ENCODE measurements at places on chromosomes 6 and 20.

DNA sequence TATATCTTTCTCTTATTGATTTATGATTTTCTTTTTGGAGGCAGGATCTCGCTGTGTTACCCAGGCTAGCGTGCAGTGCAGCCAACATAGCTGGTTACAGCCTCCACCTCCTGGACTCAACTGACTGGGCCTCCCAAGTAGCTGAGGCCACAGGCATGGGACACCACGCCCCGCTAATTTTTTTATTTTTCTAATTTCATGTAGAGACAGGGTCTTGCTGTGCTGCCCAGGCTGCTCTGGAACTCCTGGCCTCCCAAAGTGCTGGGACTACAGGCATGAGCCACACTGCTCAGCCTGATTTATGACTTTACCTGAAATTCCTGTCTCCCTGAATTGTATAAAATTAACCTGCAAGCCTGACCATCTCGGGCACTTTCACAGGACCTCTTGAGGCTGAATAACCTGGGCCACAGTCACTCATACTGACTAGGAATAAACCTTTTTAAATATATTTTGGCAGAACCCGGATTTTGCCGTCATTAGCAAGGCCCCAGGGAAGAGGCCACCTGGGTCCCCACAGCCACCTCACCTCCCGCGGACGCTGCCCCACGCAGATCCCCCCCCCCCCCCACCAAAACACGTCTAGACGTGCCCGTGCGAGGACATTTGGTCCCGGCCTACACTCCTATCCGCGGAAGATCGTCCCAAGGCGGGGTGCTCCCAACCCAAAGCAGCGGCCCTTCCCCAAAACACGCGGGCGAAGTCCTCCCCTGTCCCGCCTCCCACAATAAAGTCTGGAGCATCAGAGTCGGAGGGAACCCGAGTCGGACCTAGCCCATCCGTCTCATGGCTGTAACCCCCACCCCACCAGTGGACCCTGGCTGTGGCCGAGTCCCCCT lies 902 bp downstream of the ZNF337 start:
- no peak for DNase-seq

DNA sequence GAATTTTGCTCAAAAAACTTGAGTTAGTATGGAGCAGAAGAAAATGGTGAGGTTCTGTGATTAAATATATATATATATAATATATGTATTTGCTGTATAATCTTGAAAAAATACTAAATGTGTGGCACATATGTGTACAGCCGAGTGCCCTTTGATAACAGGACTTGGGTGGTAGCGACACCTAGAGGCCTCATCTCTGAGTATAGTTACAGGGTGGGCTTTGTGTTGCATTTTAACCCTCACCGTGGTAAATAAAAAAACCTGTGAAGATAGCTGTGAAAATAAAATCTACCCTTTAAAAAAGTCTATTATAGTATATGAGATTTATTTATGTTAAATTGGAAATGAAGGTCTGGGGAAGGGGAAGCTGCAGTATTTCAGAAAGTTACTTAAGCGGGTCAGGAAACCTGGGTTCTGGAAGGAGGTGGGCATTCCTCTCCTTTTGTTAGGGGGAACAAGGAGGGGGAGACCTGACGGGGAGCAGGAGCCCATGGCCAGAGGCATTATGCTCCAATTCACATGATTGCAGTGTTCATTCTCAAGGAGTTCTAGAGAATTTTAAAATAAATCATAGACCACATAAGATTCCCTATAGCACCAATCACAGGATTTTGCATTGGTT lies 82.7 kb downstream of the SH3BGRL2 start:
- DNase-seq, result peak; percentile 53

- DNase-seq, result no peak
Measured at GRCh38 chr6:137248702-137249101, 29.5 kb upstream of the IFNGR1 start.

GRCh38 chr6:169345146-169345545 lies 91.5 kb upstream of the THBS2 start:
- no peak for DNase-seq

DNA sequence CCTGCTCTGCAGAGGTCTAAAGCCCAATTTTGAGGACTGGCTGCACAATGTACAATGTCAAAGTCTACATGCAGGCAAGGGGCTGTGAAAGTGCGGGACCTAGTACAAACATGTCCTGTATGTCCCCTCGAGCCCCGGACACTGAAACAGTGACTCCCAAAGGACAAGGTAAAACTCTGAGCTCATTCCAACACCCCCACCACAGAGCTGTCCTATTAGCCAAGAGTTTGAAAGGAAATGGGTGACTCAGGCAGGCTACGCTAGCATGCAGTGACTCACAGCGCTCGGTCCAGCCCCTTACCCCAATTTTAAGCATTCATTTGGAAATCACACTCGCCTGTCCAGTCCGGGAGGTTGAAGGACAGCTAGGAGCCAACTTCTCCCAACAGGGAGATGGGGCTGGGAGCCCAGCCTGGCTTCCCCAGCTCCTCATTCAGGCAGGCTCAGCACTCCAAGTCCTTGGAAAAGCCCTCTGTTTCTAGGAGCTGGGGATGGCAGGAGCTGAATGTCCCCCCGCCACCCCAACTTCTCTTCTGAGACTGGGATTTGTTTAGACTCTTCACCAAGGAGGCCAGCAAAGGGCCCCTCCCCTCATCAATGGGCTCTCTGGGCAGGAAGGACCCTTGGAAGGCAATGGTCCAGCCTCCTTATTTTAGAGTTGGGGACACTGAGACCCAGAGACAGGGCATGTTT lies 3.9 kb downstream of the SDC4 start:
- no peak for DNase-seq

- peak; percentile 41 for DNase-seq
Measured at GRCh38 chr6:144215402-144215931, 65.2 kb downstream of the STX11 start.

DNA sequence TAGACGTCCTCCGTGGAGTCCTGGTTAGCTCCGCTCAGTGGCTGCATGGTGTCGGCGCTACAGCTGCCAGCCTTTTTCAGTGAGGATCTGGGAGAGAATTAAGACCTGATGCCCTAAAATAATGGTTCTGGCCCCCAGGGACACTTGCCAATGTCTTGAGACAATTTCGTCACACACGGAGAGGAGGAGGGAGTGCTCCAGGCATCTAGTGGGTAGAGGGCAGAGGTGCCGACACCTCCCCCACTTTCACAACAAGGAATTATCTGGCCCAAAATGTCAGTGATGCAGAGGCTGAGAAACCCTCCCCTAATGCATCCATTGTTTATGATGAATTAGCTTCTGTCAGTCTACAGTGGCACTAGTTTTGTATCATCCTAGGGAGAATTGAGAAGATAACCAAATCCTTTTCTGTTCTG lies 24.4 kb downstream of the TMEM181 start:
- no peak for DNase-seq

DNA sequence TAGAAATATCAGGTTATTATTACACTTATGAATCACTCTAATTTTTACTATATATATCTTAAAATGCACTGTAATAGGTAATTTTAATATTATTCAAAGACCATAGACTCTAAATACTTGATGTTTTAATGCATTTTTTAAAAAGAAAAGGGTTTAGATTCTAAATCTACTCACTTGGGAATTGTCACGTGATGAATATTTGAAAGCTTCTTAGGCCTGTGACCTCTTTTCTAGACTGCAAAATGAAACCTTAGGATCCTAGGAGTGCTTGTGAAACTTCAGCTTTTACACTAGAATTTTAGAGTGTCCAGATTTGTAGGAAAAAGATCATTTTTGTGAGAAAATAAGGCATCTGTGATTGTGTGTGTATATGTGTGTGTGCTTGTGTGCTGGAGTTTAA lies 318.0 kb downstream of the HTR1B start:
- no peak for DNase-seq

DNA sequence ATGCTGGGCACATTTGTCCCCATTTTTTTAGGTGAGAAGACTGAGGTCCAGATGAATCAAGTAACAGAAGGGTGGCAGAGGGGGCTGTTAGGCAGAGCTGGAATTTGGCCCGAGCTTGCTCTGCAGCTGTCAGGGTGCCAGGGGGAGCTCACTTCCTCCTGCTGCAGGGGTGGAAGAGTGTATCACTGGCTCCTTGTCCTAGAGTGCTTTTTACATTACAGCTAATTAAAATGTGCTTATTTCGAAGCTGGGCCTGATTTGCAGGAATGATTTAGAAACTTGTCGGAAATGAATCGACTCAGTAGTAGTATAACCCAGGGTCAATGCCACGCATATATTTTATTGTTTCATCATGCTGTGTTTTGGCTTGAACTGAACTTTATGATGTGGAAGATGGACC lies 11.1 kb downstream of the TOX2 start:
- DNase-seq, result peak; percentile 67

- DNase-seq, result no peak
Measured at GRCh38 chr6:43101497-43101896, 25.4 kb downstream of the PTK7 start.

GRCh38 chr6:26445934-26446667 lies 5.8 kb downstream of the BTN3A3 start:
- DNase-seq, result no peak

GRCh38 chr20:496126-496696 lies 33.9 kb upstream of the TBC1D20 start:
- no peak for DNase-seq

- DNase-seq, result no peak
Measured at GRCh38 chr6:1407499-1407990, 18.2 kb downstream of the FOXF2 start.

DNA sequence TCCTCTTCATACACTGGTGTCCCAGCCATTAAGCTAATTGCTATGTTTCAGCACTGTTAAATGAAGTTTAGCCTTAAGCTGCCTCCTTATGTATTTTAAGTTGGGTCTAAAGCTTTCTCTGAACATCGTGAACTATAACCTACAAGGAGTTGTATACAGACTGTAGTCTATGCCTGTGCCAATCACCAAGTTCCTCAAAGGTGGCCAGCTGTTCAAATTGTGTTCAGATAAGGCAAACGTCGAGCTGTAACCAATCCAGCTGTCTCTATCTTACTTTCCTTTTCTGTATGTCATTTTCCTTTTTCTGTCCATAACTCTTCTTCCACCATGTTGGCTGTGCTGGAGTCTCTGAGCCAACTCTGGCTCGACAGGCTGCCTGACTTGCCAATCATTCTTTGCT lies 199.6 kb downstream of the OGFRL1 start:
- no peak for DNase-seq

DNA sequence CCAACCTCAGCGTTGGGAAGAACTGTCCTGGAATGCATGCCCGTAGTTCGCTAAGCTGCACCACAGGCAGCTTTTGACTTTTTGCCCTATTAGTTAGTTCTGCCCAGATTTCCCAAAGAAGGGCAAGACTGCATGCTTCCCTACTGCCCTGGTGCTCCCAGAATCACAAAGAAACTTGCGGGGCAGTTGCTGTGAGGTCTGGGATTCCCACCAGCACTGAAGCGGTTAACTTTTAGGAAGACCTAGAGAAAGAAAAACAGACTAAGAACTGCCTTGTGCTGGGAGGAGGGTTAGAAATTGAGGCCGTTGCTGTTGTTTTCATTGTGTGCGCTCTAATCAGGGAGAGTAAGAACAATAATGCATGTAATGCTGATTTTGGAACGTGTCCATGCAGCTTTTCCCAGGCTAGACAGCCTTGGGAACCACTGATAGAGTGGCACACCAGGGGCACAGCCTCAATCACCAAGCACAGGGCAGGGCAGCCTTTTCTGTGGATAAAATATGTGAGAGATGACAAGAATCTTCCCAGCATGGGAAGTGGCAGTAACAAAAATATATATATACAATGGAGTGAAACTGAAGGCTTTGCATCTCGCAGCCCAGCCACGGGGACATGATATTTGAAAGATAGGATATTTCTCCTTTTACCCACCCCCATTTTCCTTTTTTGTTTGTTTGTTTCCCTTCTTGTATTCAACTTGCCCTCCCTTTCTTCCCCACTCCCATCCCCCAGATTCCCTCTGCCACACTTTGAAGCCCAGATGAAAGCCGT lies 137.7 kb upstream of the HEY2 start:
- DNase-seq, result no peak

- DNase-seq, result peak; percentile 48
Measured at GRCh38 chr6:41191569-41191968, 9.4 kb downstream of the TREML2 start.

- DNase-seq, result no peak
Measured at GRCh38 chr6:100456141-100456907, 8.4 kb downstream of the SIM1 start.

- DNase-seq, result no peak
Measured at GRCh38 chr6:153074761-153075160, 56.3 kb downstream of the RGS17 start.

- DNase-seq, result no peak
Measured at GRCh38 chr6:37695273-37695672, 2.4 kb downstream of the MDGA1 start.

DNA sequence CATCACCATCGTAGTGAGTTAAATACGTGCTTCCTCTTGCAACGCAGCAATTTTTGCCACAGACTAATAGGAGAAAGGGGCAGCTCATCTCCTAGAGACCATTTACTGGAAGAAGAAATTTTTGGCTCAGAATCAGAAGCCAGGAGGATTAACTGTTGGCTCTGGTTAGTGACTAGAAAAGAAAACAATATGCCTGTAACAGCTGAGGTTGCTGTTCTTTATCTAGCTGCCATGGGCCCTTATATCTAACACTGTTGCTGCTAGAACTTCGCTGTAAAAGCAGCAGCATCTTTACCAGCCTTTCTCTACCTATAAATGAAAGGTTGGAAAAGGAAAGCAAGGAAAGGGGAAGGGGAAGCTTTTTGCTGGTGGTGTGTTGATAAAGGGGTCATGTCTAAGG lies 65.9 kb downstream of the FAM135A start:
- DNase-seq, result peak; percentile 18

GRCh38 chr6:42947950-42948349 lies 12.6 kb upstream of the GNMT start:
- no peak for DNase-seq
